ENCODE measurements at places on chromosomes 3 and 15. TPM values are rescaled to one million over a fixed set of nuclear protein-coding genes. Genes with fewer than 3 reads are reported as not detected.

RHOV gene
- polyA plus RNA-seq = 8.1 TPM

LRRIQ4 gene
- not detected for polyA plus RNA-seq

MASP1 gene
- 0.69 TPM for polyA plus RNA-seq

CFAP100 gene
- polyA plus RNA-seq = not detected

NRROS gene
- 6.5 TPM for polyA plus RNA-seq

SKOR1 gene
- polyA plus RNA-seq = 0.25 TPM

GUCA1C gene
- not detected for polyA plus RNA-seq

DNAH12 gene
- polyA plus RNA-seq = not detected

ARPC4 gene
- polyA plus RNA-seq = 240 TPM

ITIH3 gene
- polyA plus RNA-seq = 0.95 TPM
